ENCODE measurements at places on chromosomes 4 and X.

- DNase-seq: no peak
Observed at GRCh38 chr4:7584606-7585159, 150.0 kb upstream of the PSAPL1 start.

GRCh38 chr4:113406723-113407016 lies 354.9 kb downstream of the CAMK2D start:
- no peak for DNase-seq

DNA sequence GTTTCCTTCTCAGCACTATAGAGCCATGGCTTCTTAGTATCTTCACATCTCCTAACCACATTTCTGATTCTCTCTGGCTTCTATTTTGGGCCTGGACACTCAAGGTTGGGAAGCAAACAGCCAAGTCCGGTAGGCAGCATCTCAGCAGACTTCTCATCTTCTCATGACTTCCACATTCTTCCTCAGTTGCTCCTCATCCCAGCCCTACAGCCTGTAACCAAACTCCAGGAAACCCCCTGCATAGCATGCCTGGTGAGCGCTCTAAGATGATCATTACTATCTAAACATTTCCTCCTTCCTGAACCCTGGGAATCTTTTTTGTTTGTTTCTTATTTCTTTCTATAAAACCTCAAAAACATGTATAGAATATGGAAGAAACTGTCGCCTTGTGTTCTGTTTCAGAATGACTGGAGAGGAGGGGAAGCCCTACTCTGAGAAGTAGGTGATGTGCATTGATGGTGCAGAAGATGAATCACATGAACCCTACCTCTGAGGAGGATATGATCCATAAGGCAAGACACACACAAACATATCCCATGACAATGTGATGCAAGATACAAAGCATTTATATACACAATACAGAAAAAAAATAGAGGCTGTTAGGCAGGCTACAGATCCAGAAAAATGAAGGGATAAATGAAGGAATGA lies 219.8 kb upstream of the GYPA start:
- no peak for DNase-seq

GRCh38 chr4:143625632-143626031 lies 74.8 kb downstream of the FREM3 start:
- no peak for DNase-seq

GRCh38 chr4:151721466-151721865 lies 39.3 kb downstream of the GATB start:
- DNase-seq: no peak

DNA sequence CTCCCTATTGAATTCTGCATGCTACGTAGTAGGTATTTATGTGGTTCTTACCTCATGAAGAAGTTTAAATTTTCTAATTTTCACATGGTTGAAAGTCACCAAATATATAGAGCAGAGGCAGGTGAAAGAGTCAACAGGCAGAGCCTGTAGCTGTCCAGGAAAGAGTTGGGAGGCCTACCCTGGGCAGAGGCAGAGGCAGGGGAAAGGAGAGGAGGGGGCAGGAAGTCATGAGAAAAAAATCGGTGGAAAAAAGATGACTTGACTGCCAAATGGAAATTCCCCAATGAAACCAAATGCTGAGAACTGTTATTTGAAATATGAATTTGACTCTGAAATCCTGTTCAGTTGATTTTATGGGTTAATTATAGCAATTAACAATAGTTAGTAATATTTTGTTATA lies 23.1 kb upstream of the GPR34 start:
- no peak for DNase-seq

- DNase-seq: no peak
Observed at GRCh38 chrX:56783450-56783831, 54.4 kb downstream of the NBDY start.

GRCh38 chrX:113195949-113196348 lies 355.3 kb upstream of the AMOT start:
- no peak for DNase-seq

GRCh38 chr4:94339779-94340178 lies 2.9 kb downstream of the HPGDS start:
- peak; percentile 20 for DNase-seq

DNA sequence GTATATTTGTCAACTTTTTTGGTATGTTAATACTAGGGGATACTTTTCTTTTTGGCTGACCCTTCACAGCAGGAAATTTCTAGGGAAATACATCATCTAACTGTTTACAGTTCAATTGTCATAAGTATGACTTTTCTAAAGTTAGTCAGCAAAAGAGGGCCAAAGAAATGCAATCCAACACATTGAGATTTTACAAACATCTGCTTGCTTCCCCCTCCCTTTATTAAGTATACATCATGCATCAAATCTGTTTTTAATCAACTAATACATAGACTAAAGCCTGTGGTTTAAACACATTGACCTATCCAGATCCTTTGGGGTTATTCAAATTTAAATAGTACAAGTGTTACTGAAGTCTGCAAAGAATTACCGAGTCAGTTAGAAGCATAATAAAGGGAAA lies 93.9 kb downstream of the MID1 start:
- DNase-seq: no peak

DNA sequence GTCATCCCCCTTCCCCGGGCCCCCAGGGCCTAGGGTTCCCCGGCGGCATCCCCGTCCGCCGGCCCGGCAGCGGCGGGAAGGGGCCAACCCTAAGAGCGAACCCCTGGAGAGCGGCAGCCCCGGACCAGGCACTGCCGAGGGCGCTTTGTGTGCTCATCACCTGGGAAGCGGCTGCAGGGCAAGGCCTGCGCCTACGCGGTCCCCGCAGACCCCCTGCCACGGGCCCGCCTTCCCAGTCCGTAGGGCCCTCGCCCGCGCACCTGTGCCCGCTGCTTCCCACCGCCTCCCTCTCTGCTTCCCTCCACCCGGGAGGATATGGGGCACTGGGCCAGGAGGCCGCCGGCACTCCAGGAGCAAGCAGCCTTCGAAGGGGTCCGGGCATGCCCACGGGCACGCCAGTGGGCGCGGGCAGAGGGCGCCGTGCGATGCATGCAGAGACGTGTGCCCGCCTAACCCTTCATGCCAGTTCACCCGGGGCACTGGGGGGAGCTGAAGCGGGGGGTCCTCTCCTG lies 2.6 kb downstream of the FLNA start:
- DNase-seq: no peak

DNA sequence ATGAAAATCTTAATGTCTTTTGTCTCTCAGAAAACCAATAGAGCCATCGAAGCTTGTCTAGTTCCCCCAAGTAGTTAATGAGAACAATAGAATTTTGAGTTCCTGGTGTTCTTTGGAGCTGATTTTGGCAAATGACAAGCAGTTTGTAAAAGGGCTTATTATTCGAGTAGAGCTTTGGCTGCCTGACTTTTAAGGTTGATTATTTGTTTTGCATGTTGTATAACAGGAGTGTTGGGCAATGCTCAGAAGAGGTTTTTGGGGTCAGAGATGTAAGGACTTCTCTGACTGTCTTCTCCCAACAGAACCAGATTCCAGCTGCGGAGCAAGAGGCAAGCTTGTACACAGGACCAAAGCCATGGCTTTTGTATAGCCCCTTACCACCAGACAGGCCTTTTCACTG lies 30.0 kb downstream of the ZCCHC12 start:
- DNase-seq: no peak

DNA sequence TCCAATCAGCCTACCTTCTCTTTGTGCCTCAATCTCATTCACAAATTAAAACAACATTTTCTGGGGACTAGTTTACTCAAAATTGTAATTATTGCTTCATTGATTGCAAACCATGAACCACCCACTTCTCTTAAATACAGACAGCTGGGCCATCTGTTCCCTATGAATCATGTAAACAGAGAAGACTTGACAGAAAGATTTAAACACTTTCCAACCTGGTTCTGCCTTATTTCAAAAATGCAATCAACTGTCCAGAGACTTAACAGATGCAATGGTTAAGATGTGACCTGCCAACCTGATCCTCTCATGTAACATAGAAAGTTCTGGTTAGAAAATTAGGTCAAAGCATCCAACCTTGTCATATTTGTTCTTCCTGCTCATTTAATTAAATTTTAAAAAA lies 20.8 kb upstream of the SERTM2 start:
- DNase-seq: no peak

- no peak for DNase-seq
Observed at GRCh38 chr4:74418063-74418670, 26.8 kb upstream of the AREG start.

DNA sequence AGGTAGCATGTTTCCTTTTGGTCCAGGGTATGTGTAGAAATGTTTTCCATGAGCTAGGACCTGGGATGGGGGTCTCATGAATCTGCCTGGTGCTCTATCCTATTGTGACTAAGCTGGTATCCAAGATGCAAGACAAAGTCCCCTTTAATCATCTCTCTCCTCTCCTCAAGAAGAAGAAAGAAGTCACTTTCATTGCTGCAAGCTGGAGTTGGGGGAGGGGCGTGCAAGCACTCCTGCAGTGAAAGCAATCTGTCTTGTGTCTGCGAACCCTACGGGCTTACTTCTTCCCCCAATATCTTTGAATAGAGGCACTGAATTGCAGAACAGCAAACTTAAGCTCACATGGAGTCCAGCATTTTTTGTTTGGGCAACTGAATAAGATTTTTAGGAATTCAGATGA lies 27.2 kb upstream of the GRPR start:
- no peak for DNase-seq

DNA sequence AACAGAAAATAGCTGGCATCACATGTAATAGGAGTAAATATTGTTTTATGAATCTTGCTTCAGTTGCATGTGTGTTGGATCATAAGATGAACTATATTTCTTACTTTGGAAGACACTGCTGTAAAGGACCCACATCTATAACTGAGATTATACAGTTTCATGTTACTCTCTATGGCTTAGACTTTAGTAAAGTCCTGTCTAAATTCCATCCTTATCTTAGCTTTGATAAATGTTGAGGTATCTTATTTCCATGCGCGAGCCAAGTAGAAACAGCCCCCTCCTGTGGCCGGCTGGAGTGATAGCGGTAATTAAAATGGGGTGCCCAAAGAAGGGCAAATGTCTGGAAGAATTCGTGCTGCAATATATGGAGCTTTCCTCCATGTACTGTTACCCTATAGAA lies 43.0 kb downstream of the CCDC158 start:
- peak; percentile 42 for DNase-seq

DNA sequence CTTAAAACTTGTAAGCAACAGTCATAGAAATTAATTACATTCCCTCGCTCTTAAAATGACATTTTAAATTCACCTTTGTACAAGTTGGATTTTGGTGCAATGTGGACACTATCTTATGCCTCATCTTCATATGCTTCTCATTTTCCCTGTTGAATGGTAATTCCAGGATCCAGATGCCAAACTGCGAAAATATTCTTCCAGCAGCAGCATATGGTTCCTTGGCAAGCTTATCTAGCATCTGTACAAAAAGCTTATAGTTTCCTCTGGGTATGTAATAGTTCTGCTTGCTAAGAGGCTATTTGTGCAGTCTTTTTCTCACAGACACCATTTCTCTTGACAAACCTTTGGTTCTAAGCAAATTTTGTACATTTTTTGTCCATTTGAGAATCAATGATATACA lies 2079.7 kb upstream of the AGA start:
- no peak for DNase-seq

- DNase-seq: no peak
Observed at GRCh38 chr4:139814323-139815015, 148.8 kb downstream of the MGST2 start.

DNA sequence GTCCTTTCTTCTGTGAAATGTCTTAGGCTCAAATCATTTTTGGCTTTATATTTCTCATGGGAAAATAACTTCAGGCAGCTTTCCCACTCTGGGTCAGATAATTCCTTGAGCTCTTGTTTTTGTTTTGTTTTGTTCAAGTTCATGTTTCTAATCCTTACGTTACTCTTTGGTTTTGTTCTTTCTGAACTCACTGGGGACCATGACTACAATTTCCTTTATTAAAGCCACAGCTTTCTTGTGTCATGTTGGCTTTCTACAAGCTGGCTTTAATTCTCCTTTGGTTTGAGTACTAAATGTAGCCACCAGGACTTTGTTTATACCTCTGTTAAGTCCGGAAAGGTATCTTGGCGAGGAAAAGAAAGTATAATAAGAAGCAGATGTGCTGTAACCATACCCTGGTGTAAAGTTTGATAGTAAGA lies 30.8 kb upstream of the ANXA3 start:
- no peak for DNase-seq

DNA sequence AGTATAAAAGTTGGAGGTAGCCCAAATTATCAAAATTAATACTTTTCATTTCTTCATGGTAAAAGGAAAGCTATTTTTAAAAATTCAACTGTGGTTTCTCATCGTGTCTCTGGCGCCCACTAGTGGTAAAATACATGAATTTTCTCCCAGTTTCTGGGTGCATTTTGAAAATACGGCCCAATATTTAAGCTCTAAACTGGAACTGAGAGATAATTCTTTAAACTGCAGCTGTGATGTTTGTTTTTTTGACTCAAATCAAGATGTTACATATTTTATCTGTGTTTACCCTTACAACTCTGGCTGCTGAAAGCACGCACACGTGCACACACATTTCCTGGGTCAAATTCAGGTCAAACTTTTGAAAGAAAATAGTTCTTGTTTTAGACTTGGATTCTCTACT lies 123.9 kb upstream of the ACSL4 start:
- peak; percentile 40 for DNase-seq

- DNase-seq: no peak
Observed at GRCh38 chr4:126807132-126807531, 825.6 kb upstream of the INTU start.

DNA sequence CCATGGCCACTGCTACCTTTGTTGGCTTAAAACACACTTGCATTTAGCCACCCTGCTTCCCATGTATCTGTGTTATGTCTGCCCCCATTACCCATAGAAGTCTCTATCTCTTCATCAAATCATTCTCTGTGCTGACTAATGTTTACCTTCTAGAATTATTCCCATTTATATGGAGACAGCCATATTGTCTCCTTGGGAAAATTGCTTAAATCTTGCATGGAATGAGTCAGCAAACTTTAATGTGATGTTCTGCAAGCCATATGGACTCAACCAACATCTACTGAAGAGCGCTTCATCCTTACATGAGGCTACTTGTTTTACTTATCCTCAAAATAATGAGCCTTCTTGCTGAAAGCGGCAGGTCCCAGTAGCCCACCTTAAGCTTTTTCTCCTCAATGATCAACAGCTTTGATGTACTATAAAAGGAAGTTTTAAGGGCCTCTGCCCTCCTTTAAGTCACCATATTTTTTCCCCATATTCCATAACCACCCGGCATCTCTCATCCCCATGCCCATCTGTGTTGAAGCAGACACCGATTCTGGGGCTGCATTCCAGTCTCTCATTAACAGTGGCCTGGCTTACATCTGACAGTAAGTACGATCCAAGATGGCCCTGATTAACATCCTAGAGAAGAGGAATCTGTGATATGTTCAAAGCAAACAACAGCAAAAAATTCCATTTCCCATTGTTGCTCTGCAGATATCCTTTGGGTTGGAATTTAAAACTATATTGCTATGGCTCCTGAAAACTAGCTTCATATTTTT lies 130.4 kb downstream of the ARHGAP6 start:
- no peak for DNase-seq

Measured in CD4-positive, alpha-beta T cell treated with Interleukin-12 subunit alpha and Interleukin-12 subunit beta, for 1 hour (primary cell).